ENCODE measurements at places on chromosomes 12 and 14. TPM values are rescaled to one million over a fixed set of nuclear protein-coding genes. Genes with fewer than 3 reads are reported as not detected.

SGPP1 gene
- 25.9 TPM for total RNA-seq

GALNT9 gene
- 2.2 TPM for total RNA-seq

VEZT gene
- total RNA-seq: 33.2 TPM

SLC5A8 gene
- total RNA-seq: not detected

MMP19 gene
- 40.3 TPM for total RNA-seq

MMP14 gene
- total RNA-seq: 238 TPM

PTGDR gene
- not detected for total RNA-seq

TMEM52B gene
- total RNA-seq: not detected

KCNA5 gene
- not detected for total RNA-seq

RNASE1 gene
- 3.4 TPM for total RNA-seq

SDR9C7 gene
- total RNA-seq: not detected

ANO4 gene
- total RNA-seq: 5.3 TPM

TOGARAM1 gene
- 17.5 TPM for total RNA-seq

C12orf54 gene
- total RNA-seq: not detected

TOMM20L gene
- not detected for total RNA-seq

IL31 gene
- total RNA-seq: not detected

C12orf56 gene
- not detected for total RNA-seq

TPH2 gene
- not detected for total RNA-seq

CATSPERB gene
- 0.16 TPM for total RNA-seq

RBM19 gene
- 9.6 TPM for total RNA-seq

KRT79 gene
- not detected for total RNA-seq

KRT78 gene
- not detected for total RNA-seq

ACAD10 gene
- total RNA-seq: 22.9 TPM

LPAR5 gene
- not detected for total RNA-seq

C12orf60 gene
- total RNA-seq: 0.49 TPM

LRIG3 gene
- total RNA-seq: 15.1 TPM

NKX2-1 gene
- total RNA-seq: not detected

ZDHHC22 gene
- not detected for total RNA-seq

TGM1 gene
- total RNA-seq: 0.16 TPM

WNT5B gene
- 8.9 TPM for total RNA-seq

SLC38A4 gene
- 0.32 TPM for total RNA-seq

LRCOL1 gene
- not detected for total RNA-seq

OR6C2 gene
- not detected for total RNA-seq
